ENCODE measurements at places on chromosomes 6 and 20. TPM values are rescaled to one million over a fixed set of nuclear protein-coding genes. Genes with fewer than 3 reads are reported as not detected.
A peak's percentile ranks its signal among the peaks of the same experiment; 100 is the strongest.

Gene FOXF2
- total RNA-seq: 154 TPM

Gene COL21A1
- 47.1 TPM for total RNA-seq

Gene RGS19
- 3.4 TPM for total RNA-seq

Gene JPH2
- total RNA-seq: 216 TPM

Gene PHACTR3
- 0.54 TPM for total RNA-seq

Gene GRIK2
- 0.82 TPM for total RNA-seq

Gene MAD2L1BP
- total RNA-seq: 15.6 TPM

Gene RAB44
- not detected for total RNA-seq

Gene UNC93A
- total RNA-seq: not detected

Gene PBOV1
- not detected for total RNA-seq

Gene IL17F
- total RNA-seq: not detected

Gene BTNL2
- not detected for total RNA-seq

- no peak for ATAC-seq
These were observed 16.1 kb downstream of the GHRH start for GRCh38 chr20:37245216-37246150.

DNA sequence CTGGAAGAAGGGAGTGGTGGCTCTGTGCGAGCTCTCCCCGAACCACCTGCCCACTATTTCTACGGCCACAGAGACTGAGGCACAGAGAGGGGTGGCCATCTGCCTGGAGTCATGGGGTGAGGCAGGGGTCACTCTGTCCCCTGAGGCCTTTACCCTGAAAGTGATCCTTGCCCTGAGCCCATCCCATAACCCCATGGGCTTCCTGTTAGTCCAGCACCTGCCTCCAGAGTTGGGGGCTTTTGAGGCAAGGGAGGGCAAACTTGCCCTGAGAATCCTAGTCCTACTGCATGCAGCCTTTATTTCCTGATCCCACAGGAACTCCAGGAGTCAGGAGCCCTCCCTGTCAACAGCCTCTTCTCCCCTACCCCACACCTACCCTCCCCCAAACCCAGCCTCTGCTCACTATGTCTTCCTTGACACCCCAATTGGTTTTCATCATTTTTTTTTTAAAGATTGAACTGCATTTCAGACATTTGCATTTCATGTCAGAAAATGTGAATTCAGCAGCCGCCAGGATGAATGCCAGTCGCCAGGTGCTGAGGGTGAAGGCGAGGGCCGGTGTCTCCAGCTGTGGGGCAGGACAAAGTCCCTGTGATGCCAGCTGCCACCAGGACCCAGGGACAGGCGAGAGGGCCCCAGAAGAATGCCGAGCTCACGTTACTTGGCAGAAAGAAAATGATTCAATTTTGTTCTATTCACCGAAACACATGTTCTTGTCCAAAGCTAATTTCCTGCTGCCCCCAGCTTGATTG lies 47.6 kb upstream of the NNAT start:
- no peak for ATAC-seq

GRCh38 chr6:43972913-43973300 lies 154.3 kb downstream of the MRPL14 start:
- ATAC-seq: peak; percentile 89

DNA sequence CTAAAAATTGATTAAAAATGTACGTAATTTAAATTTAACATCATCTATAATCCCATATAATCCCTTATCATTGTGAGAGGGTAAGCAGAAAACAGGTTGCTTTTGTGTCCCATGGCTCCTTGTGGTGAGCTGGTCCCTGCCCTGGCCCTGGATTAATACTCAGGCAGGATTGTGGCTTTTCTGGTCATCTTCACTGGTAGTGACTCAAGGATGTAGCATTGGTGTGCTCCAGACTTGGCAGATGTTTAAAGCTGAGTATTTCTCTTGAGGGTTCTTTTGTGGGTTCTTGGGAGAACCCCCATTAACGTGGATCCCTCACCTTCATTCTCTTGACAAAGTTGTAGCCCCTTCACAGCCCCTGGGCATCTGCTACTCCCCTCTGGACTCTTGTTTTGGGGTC lies 39.3 kb downstream of the SNRNP48 start:
- no peak for ATAC-seq

DNA sequence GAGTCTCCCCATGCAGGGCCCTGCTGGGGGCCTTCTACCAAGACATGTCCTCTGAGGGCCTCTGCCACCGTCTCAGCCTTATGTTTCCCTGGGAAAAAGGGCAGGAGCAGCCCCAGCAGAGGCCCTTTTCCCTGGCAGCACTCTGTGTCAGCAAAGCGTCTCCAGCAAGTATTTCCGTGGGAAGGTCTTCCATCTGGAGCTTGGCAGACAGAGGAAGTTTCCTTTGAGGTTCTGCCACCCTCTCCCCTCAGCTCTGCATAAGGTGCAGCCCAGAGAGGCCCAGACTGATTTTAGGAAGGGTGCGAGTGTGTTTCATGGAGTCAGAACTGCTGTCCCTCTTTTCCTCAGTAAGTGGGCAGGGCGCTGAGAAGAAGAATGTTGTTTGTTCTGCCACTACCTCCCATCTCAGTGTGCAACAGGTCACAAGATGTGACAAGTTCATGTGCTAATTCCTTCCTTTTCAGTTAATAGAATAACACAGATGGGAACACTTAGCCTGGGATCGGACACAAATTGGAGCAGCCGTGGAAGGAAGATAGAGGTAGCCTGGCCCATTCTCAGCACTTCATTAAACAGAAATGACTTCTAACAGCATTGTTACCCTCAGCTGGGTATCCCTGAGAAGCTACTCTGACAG lies 784.4 kb downstream of the MAFB start:
- no peak for ATAC-seq

- ATAC-seq: no peak
These were observed 34.2 kb downstream of the RBM38 start for GRCh38 chr20:57425150-57426013.

GRCh38 chr6:156917213-156917612 lies 140.0 kb downstream of the ARID1B start:
- no peak for ATAC-seq

- ATAC-seq: no peak
These were observed 22.6 kb downstream of the NEDD9 start for GRCh38 chr6:11209906-11210305.

- no peak for ATAC-seq
These were observed 178.5 kb downstream of the FRK start for GRCh38 chr6:115882174-115882573.

DNA sequence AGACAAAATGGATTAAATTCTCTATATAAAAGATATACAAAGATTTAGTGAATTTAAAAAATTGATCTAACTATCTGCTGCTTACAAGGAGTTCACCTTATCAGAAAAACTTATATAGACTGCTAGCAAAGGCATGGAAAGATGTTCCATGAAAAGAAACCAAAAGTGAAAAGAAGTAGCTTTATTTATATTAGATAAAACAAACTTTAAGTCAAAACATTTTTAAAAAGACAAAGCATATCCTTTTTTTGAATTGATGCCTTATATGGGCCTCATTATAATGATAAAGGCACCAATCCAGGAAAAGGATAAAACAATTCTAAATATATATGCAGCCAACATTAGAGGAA lies 334.2 kb downstream of the MEI4 start:
- no peak for ATAC-seq

DNA sequence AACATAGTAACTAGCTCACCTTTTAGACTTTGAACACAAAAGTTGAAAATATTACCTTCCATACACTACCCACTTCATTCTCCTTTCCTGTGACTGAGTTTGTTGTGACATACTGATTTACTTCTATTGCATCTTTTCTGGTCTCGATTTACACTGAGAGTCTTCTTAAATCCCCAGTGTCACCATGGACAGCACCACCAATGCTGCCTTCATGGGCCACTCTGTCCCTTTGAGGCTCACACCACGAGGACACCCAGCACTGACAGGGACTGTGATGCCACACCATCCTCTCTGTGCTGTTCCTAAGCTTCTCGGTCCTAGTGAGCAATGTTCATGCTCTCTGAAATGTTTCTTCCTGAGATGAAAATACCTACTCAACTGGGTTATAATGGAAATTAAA lies 337.1 kb upstream of the IRAK1BP1 start:
- no peak for ATAC-seq

GRCh38 chr6:155493026-155493693 lies 37.5 kb upstream of the NOX3 start:
- ATAC-seq: no peak

GRCh38 chr20:36402708-36403107 lies 96.6 kb downstream of the DLGAP4 start:
- ATAC-seq: no peak

GRCh38 chr6:40131675-40132074 lies 197.4 kb upstream of the MOCS1 start:
- ATAC-seq: no peak

DNA sequence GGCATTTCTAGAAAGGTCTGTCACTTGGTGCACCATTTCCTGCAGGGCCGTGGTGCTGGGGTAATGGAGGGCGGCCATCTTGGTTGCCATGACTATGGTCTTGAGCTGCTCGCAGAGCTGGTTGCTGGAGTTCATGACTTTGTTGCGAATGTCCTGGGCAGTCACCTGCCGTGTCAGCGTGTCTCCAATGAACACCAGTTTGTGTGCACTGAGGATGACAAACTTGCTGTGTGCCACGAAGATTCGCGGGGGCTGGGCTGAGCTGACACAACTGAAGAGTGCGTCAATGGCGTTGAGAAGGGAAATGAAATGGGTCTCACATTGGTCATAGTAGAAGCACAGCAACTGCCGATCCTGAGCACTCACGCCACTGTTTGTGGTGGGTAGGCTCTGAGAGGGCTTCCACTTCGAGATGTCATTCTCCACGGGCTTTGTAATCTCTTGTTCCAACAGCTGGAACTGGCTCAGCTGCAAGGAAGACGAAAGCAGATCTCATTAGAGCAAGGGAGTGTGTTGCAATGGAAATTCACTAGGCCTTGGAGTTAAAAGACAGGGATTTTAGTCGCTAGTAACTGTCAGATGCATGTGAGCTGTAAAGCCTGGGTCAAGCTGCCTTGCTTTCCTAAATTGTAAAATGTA lies 47.1 kb downstream of the NEDD9 start:
- peak; percentile 31 for ATAC-seq

GRCh38 chr6:7047966-7048365 lies 59.8 kb upstream of the RREB1 start:
- no peak for ATAC-seq

DNA sequence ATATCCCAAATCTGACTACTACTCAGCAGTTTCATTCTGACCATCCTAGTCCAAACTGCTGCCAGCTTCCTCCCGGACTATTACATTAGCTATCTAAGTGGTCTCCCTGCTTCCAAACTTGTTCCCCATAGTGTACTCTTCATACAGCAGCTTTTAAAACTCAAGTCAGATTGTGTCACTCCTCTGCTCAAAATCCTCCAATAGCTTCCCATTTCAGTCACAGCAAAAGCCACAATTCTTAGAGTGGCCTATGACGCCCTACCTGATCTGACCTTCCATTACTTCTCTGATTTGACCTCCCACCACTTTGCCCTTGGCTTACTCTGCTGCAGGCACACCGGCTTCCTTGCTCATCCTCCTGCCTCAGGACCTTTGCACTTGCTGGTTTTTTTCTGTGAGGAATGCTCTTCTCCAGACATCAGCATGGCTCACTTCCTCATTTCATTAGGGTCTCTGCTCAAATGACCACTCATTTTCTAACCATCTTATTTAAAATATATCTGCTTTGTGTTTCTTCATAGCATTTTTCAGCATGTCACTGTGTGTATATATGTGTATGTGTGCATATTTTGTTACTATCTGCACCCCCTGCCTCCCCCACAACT lies 111.1 kb upstream of the DTNBP1 start:
- no peak for ATAC-seq

DNA sequence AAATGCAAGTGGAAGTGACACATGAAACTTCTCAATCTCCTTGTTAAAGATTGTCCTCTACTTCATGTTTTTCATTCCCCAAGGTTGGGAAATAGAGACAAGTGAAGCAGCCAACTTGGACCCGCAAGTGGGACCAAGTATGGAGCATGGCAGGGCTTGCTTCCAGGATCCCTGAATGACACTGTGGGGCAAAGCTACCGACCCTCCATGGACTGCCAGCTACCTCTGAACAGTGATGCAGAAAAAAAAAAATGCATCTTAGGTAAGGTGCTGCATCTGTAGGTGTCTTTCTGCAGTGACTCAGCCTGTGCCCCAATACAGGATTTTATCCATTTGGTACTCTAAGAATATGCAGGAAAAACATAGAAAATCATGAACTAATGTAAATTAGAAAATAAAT lies 119.1 kb upstream of the ENPP5 start:
- ATAC-seq: no peak

DNA sequence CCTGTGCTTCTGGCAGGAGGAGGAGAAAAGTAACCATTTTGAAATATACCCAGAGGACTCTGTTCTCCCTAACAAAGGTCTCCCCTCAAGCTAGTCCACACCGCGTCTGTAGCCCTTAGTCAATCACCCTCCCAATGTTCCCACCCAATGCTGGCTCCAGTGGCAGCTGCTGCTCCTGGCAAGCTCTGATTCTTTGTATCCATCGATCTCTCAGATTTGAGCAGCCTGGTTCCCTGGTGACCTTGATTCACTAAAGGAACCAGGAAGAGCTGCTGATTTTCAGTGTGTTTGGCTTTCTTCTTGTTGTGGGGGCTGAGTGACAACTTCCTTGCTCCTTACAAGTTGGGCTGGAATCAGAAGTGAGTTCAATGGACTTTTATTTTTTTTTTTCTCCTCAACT lies 68.5 kb downstream of the FOXC1 start:
- no peak for ATAC-seq

- ATAC-seq: no peak
These were observed 55.3 kb downstream of the EFCAB8 start for GRCh38 chr20:32914031-32914430.

- ATAC-seq: no peak
These were observed 302.1 kb upstream of the RUNX2 start for GRCh38 chr6:45026003-45026516.

All from gastroesophageal sphincter (tissue), 4 donors.